ENCODE measurements at places on chromosomes 3 and 15.

GRCh38 chr3:192820161-192820560 lies 92.8 kb upstream of the FGF12 start:
- no peak for DNase-seq

GRCh38 chr15:31905054-31905453 lies 125.3 kb upstream of the CHRNA7 start:
- no peak for DNase-seq

DNA sequence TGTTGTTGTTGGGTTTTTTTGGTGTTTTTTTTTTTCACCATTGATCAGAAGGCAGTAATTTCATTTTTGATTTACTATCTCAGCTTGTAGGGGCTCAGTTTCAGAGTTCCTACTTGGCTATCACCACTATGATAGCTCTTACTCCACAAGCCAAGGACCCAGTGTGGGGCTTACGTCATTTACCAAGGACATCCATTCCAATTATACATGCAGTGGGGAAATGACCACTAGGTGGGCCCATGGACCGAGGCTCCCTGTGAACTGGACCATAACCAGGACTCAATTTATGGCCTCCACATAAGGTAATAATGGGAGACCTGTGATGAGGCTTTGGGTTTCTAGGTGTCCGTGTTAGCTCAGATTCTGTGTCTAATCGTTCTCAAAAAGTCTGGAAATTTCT lies 67.5 kb upstream of the CACNA1D start:
- no peak for DNase-seq

DNA sequence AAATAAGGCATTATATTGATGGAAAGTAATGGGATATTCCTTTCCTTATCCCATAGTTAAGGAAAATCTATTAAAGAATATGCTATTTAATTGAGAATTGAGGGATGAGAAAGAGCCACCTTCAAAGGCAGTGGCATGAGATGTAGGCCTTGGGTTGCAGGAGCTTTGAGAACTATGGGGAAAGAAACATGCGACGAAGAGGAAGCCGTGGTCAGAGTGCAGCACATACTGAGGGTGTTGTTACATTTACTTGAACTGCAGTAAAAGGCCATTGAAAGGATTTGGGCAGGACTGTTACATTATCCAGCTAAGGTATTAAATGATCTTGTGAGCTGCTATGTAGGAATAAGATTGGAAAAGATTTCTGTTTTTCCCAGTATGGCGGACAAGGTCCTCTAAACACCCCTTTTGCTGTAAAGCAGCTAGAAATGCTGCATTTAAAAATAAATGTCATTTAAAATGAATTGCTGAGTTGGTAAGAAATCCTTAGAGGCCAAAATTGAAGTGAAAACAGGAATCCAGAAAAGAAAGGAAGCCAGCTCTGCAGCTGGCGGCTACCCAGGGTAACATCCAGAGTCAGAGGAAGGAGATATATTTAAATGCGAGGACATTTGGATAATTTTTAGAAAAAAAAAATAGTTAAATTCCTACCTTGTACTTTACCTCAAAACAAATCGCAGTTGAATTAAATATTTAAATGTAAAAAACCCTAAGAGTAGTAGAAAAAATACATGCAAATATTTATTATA lies 61.7 kb downstream of the IL1RAP start:
- no peak for DNase-seq

DNA sequence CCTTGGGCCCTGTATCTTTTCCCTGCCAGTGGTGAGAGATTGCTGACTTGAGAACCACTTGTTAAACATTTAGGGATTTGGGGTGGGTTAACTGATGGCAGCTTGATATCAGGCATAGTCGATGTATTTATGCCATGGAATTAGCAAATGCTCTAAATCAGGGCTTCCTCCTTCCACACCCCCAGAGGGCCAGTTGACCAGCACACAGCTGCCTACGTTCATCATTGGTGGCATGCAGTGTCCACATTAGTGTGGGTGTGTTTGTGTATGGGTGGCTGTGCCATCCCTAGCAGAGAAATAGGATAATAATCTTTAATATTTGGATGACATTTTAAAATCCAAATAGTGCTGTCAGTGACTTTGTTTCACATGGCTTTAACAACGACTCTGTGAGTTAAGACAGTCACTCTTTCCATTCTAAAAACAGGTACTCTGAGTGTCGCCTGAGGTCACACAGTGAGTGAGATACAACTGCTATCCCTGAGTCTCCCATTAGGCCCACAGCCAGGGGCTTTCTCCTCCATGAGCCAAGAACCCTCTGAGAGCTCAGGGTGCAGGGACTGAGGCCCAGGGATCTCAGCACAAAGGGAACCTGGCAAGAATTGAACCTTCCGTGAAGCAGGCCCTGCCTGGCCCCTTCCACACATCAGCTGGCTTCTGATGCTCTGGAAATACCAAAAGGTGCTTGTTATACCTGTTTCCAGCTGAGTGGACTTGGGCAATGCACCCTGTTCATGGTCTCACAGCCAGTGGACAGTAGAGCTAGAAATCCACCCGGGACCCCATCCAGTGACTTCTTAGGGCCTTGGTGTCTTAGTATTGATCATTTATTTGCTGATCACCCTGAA lies 4.3 kb upstream of the LTF start:
- DNase-seq, result no peak

GRCh38 chr3:140508550-140508949 lies 169.3 kb upstream of the TRIM42 start:
- no peak for DNase-seq

- DNase-seq, result no peak
Observed at GRCh38 chr15:73957785-73958184, 31.5 kb downstream of the LOXL1 start.

GRCh38 chr15:87416591-87417257 lies 839.8 kb downstream of the NTRK3 start:
- DNase-seq, result no peak

DNA sequence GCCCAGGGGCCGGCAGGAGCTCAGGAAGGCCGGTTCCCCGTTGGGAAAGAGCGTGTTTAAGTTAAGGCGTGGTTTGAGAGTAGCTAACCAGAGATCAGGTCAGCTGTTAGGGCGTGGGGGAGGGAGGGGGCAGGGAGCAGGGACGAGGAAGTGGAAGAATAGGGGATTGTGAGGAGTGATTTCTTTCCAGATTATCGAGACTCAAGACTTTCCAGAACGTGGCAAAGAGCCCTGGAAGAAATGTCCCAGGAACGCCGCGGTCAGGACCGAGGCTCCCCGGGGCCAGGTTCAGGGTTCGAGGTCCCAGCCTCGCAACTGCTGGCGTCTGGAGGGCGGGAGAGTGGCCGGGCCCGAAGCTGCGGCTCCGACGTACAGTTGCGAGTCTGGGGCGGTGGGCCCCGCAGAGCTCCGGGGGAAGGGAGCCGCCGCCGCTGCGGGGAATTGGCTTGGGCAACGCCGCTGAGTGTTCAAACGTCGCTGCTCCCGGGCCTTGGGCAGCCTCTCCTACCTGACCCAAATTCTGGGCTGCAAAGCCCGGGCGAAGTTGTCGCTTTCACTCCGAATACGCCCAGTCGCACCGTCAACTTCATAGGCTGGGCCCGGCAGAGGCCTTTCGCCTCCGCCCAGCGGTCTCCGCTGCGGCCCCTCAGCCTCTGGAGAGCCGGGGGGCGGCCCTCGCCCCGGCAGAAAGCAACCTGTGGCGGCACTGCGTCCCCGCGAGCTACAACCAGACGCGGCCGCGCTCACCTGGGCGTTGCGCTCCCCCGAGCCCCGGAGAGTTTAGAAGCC lies 9.5 kb downstream of the ISL2 start:
- DNase-seq, result no peak
